ENCODE measurements at places on chromosomes 6 and 20.

GRCh38 chr6:64838726-64839125, 868.3 kb downstream of the EYS start:
- DNase-seq, result no peak

- no peak for DNase-seq
These were observed 9.7 kb downstream of the BPI start for GRCh38 chr20:38313676-38314075.

- no peak for DNase-seq
These were observed 16.2 kb downstream of the GFOD1 start for GRCh38 chr6:13471184-13471583.

DNA sequence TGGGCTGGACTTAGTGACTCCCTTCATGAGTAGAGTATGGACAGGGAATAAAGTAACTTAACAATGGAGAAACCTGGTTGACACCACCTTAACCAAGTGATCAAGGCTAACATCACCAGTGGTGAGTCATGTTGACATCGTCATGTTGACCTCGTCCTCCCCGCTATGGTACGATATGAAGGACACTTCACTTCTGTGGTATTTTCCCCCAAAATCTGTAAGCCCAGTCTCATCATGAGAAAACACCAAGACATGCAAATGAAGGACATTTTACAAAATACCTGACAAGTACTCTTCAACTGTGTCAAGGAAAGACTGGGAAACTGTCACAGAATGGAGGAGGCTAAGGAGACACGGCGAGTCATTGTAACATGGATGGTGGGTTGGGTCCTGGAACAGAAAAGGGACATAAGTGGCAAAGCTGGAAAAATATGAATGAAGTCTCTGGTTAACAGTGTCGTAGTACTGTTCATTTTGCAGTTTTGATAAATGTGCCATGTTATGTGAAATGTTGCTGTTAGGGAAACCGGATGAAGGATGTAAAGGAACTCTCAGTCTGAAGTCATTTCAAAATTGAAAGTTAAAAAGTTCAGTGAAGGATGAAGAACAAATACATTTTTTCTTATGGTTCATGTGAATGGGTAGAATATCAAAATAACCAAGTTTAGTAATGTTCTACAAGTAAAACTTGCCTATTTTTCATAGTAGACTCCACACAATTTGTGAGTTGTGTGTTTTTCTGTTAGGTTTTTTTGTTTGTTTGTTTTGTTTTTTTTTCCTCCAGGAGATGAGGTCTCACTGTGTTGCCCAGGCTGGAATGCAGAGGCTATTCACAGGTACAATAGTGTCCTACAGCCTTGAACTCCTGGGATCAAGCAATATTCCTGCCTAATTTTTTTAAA, 247.5 kb downstream of the TMEM242 start:
- no peak for DNase-seq

DNA sequence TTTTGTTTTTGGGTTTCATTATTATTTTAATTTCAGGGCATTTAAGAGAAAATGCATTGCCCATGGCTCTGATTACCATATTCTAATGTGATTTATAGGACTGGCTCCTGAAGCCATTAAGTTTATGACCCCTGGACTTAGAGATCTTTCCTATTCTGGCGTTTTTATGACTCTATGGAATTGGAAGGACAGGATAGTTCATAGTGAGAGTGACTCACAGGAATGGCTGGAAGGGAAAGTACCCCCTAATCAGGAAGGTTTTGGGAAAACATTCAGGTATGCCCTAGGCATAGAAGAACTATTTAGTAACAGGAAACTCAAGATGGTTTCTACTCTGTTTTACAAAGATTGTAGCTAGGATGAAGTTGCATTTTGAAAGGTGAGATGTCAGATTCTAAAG, 108.6 kb upstream of the SLC2A12 start:
- no peak for DNase-seq

DNA sequence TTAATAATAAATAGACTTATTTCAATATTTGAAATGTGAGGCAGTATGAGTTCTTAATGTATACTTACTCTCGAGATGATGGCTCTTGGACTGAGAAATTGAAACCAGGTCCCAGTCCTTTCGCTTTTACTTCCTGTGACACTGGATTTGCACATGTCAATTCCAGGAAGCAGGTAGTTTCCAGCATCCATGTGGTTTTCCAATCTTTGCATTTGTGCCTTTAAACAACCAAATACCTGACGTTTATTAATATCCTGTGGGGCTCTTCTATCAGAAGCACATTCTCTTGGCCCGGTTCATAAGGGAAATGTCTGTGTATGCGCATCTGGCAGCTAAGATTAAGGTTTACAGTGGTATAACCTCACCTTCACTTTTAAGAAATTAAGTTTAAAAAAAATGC, 13.1 kb downstream of the UTRN start:
- DNase-seq, result no peak
